ENCODE measurements at places on chromosomes 4 and X.

- no peak for DNase-seq
Measured at GRCh38 chrX:19728915-19729314, 158.5 kb downstream of the SH3KBP1 start.

GRCh38 chr4:78754872-78755271, 21.3 kb upstream of the BMP2K start:
- no peak for DNase-seq

GRCh38 chrX:120794525-120794975, 81.1 kb downstream of the CT47B1 start:
- no peak for DNase-seq

- no peak for DNase-seq
Measured at GRCh38 chr4:124762956-124763355, 50.4 kb upstream of the ANKRD50 start.

GRCh38 chr4:145375416-145375815, 106.2 kb upstream of the SMAD1 start:
- no peak for DNase-seq

DNA sequence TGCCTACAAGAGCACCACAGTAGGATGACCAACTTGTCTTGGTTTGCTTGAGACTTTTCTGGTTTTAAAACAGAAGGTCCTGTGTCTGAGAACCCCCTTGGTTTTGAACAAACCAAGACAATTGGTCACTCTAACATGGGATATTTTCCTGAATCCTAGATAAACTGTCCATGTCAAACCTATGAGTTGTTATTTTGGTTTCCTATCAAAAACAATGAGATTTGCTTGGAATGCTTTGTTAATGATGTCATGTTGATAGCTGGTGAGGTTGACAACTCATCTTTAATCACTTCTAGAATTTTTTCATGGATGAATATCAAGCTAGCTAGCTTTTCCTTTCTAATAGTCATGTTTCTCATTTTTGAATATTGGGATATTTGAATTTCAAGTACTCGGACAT, 518.3 kb upstream of the ARX start:
- no peak for DNase-seq

DNA sequence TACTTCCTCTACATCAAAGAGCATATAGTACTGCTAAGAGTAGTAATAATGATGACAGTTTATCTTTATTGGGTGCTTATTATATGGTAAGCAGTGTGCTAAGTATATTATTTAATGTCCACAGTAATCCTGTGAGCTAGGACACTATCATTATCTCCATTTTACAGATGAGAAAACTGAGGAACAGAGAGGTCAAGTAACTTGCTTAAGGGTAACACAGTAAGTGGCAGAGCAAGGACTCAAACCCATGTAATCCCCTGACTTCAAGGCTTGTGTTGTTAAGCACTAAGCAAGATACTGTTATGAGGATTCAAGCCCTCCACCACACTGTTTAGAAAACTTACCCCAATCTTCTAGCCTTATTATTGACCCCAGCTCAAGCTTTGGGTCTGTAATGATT, 202.4 kb downstream of the ENOX2 start:
- DNase-seq, result no peak

- no peak for DNase-seq
Measured at GRCh38 chr4:2070421-2071251, 11.5 kb downstream of the NAT8L start.

DNA sequence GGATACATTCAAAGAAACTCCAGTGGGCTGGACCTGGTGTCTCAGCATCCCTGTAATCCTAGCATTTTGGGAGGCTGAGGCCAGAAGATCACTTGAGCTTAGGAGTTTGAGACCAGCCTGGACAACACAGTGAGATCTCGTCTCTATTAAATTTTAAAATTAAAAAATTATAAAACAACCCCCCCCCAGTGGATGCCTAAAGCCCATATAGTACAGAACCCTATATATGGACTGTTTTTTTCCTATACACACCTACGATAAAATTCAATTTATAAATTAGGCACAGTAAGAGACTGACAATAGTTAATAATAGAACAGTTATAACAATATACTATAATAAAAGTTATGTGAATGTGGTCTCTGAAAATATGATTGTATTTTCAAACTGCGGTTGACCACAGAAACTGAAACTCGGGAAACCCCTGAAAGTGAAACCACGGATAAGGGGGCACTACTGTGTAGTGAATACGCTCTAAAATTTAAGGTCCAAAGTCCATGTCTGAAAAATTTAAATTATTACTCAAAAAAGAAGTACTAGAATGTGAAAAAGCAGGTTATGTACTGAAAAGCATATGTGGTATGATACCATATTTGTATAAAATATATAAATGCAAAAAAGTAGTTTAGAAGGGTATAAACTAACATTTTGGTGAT, 2.0 kb downstream of the SMIM14 start:
- no peak for DNase-seq
